IPS DF 6.9 (cell line): ENCODE measurements at places on chromosomes 12 and 14.

DNA sequence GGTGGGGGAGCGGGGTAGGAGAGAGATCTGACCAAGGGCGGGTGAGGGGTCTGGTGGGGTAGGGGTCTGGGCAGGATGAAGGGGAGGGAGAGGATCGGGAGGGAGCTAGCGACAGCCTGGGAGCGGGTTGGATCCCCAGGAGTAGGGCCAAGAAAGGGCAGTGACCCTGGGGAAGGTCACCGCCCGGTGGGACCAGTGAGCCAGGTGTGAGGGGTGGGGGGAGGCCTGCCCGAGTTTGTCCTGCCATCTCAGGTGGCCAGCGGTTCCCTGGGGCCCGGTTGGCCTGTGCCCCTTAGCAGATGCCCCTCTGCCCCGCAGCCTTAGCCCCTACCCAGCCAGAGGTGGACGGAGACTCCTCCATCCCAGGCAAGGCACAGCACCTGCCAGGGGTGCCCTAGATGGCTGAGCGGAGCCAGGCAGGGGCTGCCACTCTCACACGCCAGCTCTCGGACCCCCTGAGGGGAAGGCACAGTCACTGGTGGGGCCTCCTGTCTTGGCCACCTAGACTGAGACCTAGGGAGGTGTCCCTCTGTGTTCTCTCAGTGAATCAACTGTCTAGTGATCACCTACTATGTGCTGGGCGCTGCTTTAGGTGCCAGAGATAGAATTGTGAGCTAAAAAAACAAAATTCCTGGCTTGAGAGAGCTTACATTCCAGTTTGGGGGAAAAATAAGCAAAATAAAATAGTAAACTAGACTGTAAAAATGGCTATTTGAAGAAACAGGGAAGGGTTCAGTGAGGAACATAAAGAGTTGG lies 629 bp upstream of the TTC7B start:
- H3K4me3 ChIP-seq, result peak overlapping the region; percentile 19; the same call in 1 of the 2 replicates
- no peaks in the 10 kb centered on the region for H3K27me3 ChIP-seq
- no peaks in the 10 kb centered on the region for H3K36me3 ChIP-seq
- DNase-seq, result no peak

GRCh38 chr12:47751561-47751960 lies 7.1 kb downstream of the RAPGEF3 start:
- H3K36me3 ChIP-seq, result no peaks in the 10 kb centered on the region
- DNase-seq, result no peak
- no peak overlapping the region for H3K27ac ChIP-seq
- no peak overlapping the region for H3K4me3 ChIP-seq
- H3K4me1 ChIP-seq, result peaks cover 8% of the 10 kb centered on the region
- no peaks in the 10 kb centered on the region for H3K27me3 ChIP-seq

DNA sequence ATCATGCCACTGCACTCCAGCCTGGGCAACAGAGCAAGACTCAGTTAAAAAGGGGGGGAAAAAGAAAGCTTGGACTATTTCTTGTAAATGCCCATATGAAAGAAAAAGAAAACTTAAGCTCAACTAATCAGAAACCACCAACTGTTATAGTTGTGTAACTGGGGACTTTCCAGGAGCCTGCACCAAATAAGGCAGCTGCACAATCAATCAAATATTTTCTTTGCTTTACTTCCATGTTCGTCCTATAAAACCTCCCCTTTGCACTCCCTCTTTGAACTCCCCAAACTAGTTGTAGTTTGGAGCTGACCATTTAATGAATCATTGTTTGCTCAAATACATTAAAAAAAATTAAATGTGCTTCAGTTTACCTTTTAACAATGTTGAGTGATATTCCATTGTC lies 54.9 kb downstream of the OTOGL start:
- no peaks in the 10 kb centered on the region for H3K27me3 ChIP-seq

- H3K27ac ChIP-seq, result no peak overlapping the region
- no peak for DNase-seq
- no peaks in the 10 kb centered on the region; the same call in 1 of the 2 replicates for H3K27me3 ChIP-seq
- no peaks in the 10 kb centered on the region for H3K36me3 ChIP-seq
- H3K4me3 ChIP-seq, result no peak overlapping the region
Observed at GRCh38 chr12:107642240-107642639, 43.4 kb upstream of the PWP1 start.

DNA sequence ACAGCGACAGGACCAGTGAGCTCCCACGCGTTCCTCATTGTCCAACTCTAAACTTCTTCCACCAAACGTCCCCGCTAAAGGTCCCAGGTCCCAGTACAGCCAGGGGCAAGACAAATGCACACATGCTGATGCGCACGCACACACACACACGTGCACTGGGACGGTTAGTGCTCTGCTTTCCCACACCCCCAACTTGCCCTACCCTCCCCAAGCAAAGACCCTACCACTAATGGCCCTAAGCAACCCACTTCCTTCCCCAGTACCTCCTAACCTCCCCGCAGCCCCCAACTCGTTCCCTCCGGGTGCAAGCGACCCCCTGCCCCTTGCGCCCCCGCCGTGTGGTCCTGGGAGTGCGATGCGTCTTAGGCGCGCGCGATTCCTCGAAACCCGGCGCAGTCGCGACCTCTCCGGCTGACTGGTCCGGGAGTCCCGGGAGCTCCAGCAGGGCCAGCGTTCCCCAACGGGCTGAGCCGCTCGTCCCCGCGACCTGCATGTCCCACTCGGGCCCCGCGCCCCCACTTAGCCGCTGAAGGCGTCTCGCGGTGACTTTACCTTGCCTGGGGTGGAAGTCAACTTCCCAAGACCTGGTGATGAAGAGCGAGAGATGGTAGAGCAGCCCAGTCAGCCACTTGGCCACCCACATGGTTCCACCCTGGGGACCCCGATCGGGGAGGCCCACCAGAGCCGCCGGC lies 578 bp downstream of the ADAMTS20 start:
- peak; percentile 16 for DNase-seq
- H3K36me3 ChIP-seq, result no peaks in the 10 kb centered on the region
- peaks cover 6% of the 10 kb centered on the region; the same call in 1 of the 2 replicates for H3K27me3 ChIP-seq
- peak overlapping the region; percentile 59; the same call in 1 of the 2 replicates for H3K4me3 ChIP-seq
- H3K27ac ChIP-seq, result no peak overlapping the region

- H3K36me3 ChIP-seq, result no peaks in the 10 kb centered on the region
- no peaks in the 10 kb centered on the region for H3K27me3 ChIP-seq
- no peak for DNase-seq
- no peaks in the 10 kb centered on the region for H3K4me1 ChIP-seq
- no peak overlapping the region for H3K4me3 ChIP-seq
Observed at GRCh38 chr12:1281683-1282366, 290.8 kb downstream of the ERC1 start.

- DNase-seq, result no peak
- H3K4me3 ChIP-seq, result no peak overlapping the region; the same call in 1 of the 2 replicates
- H3K27ac ChIP-seq, result no peak overlapping the region
- H3K4me1 ChIP-seq, result no peaks in the 10 kb centered on the region; the same call in none of the 2 replicates
Observed at GRCh38 chr14:91891101-91891500, 23.8 kb upstream of the TC2N start.

- H3K4me1 ChIP-seq, result no peaks in the 10 kb centered on the region
- H3K36me3 ChIP-seq, result no peaks in the 10 kb centered on the region
- H3K27me3 ChIP-seq, result 0 out of 2 replicates have a peak, but pooled peaks cover 2% of the 10 kb centered on the region
Observed at GRCh38 chr12:118925826-118926225, 55.5 kb upstream of the SRRM4 start.

DNA sequence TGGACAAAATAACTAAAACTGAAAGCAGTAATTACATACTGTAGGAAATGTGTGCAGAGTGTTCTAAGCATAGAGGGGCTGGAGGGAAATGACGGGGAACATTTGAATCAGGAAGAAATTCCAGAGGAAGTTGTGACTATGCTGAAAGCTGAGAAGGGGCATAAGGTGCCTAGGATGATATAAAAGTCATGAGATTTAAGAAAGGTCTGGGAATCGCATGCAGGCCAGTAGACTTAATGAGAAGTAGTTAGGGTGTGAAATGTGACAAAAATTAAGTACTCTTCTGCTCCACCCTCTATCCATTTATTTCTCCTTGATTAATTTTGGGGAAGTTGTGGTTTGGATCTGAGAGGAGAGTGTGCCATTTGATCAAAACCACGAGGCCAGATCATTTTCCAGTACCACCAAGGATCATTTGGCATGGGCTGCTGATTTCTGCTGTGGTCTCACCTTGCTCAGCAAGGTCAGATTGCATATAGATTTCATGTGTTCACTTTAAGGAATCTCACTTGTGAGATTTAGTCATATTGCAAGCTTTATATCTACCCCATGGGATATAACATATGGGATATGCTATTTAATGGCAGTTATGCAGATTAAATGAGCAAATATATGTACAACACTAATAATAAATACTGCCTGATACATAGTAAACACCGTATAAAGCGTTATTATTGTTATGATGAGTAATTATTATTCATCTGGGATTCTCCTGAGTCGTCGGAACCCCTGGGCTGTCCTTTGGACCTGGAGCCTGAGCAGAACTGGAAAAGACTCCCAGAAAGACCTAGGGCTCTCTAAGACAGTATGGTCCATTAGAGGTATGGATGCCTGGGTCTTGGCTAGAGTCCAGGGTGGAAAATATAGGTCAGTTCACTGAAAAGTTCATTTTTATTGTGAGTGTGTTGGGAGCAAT lies 72.3 kb downstream of the SRGAP1 start:
- H3K27ac ChIP-seq, result no peak overlapping the region
- H3K4me1 ChIP-seq, result peaks cover 1% of the 10 kb centered on the region; the same call in 1 of the 2 replicates
- no peak for DNase-seq
- H3K36me3 ChIP-seq, result no peaks in the 10 kb centered on the region
- H3K27me3 ChIP-seq, result no peaks in the 10 kb centered on the region
